T-helper 2 cell (primary cell): ENCODE measurements at places on chromosomes 4 and X.

- peak; percentile 1 for DNase-seq
Measured at GRCh38 chrX:76428243-76429130, 977 bp downstream of the MAGEE1 start.

DNA sequence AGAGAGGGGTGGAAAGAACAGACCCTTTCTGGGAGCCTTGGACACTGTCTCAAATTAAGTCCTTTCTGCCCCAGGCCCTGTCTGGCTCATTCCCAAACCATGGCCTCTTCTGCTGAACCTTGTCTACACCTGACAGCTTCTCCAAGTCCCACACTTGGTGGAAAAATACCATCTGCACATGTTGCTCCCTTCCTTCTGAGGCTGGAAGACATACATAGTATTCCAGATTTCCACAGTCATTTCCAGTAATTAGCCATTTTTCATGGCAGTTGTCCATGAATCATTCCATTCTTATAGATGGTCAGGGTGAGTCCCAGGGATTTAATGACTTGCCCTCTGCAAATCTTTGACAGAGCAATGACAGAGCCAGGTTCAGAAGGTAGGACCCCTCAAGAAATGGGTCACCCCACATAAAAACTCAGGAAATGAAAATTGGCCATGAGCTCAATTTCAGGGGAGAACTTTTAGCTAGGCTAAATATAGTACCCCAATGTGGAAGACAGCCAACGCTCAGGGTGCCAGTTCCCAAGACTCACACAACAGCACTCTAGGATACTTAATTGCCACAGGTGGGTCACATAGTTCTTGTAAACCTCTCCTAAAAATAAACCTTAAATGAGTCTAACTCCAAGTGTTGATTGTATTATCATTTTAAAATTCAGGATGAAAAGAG, 16.2 kb upstream of the DAPP1 start:
- DNase-seq: no peak

- DNase-seq: no peak
Measured at GRCh38 chrX:22577181-22577580, 304.5 kb downstream of the CBLL2 start.

GRCh38 chr4:78092850-78093249, 35.7 kb downstream of the FRAS1 start:
- no peak for DNase-seq

- DNase-seq: no peak
Measured at GRCh38 chrX:85994228-85994627, 53.1 kb downstream of the CHM start.

GRCh38 chr4:110668463-110669235, 45.8 kb upstream of the PITX2 start:
- DNase-seq: no peak

DNA sequence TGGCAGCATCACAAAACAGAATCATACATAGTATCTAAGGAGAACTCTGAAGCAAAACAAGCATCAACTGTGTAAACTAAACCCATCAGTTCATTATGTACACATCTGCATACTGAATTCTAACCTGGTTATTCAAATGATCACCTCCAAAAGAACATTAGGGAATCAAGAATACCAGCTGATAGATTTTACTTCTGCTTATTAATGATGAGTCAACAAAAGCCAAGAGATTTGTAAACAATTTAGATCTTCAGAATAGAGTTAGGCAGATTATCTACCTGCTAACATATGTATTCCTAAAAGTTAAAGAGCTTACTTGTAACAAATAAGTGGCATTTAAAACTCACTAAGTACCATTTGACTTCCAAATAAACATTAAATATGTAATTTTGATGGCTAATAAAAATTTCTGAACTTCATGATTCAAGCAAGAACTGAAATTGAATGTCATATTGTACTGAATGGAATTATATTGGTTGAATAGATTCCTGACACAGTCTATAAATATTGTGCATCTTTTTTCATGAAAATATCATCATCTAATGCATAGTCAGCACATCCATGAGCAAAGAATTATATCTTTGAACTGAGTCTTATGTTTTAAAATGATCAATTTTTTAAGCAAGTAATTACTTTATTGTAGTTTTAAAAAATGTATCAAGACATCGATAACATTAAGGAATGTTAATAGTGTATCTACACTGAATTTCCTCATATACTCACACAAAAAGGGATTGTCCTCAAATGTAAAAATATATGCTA, 470.5 kb downstream of the GRXCR1 start:
- no peak for DNase-seq

DNA sequence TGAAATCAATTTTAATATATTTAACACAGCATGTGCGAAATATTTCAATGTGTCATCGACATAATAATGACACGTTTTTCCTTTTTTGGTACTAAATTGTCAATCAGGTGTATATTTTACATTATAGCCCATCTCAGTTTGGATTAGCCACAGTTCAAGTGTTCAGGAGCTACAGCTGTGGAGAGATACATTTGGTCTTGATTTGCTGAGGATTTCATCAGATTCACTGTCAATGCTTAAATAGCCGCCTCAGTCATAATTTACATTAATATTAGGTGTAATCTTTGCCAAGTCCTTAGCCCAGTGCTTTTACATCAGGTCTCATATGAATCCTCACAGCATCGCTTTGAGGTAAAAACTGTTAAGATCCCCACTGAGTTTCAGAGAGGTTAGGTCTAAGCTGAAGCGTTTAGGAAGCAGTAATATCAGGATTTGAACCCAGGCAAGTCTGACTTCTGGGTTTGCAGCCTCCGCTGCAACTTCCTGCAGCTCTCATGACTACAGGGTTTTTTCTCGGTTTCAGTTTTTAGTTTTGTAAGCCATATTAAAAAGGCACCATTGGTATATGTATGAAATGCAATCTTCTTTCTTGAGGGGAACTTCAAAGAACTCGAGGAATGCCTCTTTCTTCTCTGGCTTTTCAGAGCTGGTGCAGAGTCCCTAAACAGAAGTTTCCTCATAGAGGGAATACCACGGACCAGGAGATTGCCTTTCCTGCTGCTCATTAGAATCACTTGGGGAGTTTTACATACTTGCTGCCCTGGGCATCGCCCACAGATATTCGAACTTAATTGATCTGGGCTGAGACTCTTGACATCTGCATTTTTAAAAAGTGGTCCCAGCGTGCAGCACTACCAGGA, 6.4 kb downstream of the MTM1 start:
- DNase-seq: no peak

GRCh38 chr4:82898322-82899243, 2.0 kb upstream of the THAP9 start:
- peak; percentile 9 for DNase-seq

GRCh38 chr4:535181-535923, 36.3 kb downstream of the PIGG start:
- no peak for DNase-seq

DNA sequence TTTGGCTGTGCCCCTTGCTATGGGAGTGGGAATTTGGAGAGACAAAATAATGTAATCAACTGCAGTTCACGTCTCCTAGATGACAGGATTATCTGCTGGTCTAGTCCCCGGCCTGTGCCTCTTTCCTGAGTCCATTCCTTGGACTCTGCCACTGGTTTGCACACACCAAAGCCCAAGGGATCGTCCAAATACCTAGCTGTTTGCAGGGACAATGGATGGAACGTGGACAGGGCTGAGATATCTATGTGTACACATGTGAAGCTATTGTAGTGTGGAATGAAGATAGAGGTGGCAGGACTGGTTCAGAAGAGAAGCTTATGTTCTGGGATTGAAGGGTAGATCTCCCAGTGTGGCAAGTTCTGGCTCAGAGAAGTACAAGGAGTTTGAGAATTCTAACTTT, 198.3 kb upstream of the PITX2 start:
- DNase-seq: no peak

DNA sequence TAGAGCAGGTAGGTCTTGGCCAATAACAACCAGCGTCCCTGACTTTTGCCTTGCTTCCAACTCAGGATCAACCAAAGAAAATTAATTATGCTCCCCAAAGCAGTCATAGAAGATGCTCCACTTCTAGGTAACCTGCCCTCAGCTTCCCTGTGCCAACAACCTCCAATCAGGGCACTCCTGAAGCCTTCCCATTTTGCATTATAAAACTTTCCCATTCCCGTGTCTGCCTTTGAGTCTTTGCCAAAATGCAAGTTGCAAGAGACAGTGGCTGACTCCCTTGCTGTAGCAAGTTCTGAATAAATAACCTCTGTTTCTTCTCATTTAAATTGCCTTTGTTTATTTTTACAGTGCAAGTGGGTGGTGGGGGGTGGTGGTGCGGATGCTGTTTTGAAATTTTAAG, 418.0 kb downstream of the PACRGL start:
- no peak for DNase-seq

GRCh38 chr4:187364401-187364800, 631.2 kb upstream of the ZFP42 start:
- DNase-seq: no peak

DNA sequence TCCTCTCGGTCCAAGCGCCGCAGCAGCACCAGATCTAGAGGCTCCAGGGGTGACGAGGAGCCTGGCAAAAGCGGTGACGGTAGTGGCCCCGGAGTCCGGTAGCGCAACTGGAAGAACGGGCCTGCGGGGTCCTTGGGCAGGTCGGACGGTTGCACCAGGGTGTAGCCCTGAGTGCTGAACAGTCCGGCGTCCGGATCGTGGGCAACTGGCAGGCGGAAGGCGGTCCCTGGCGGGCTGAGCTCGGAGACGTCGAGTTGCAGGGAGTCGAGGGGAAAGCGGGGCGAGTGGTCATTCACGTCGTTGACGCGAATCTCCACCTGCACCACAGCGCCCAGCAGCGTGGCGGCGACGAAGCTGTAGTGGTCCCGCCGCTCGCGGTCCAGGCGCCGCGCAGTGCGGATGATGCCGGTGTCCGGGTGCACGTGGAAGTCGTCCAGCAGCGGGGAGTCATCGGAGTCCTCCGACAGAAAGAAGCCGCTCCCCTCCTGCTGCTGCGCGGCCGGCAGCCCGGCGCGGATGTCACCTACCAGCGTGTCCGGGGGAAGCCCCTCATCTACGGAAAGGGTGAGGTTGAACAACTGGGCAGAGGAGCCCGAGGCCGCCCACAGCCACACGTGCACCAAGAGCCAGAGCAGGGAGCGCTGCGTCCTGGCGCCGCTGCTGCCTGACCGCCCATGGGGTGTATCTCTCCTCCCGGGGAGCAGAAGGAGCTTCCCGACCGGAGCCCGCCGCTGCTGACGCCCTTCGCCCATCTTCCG, 837 bp downstream of the DCHS2 start:
- no peak for DNase-seq

- DNase-seq: no peak
Measured at GRCh38 chr4:102196221-102196620, 149.1 kb downstream of the SLC39A8 start.

DNA sequence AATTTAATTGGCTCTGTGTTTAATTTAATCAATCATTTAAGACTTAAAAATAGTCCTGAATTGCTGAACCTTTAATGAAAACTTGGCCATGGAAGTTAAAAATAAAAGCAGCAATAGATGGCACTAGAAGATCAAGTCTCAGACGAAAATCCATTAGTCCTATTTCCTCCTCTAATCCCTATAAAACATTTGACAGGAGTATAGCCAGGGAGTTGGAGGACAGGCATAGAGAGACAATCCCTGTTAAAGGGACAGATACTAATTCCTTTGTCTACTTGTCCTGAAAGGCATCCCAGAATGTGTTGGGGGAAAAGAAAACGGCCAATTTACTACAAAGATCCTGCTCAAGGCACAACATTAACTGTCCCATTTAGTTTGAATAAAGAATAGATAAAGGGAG, 276.3 kb upstream of the TACR3 start:
- DNase-seq: no peak

- no peak for DNase-seq
Measured at GRCh38 chr4:23614284-23614892, 275.5 kb downstream of the PPARGC1A start.

DNA sequence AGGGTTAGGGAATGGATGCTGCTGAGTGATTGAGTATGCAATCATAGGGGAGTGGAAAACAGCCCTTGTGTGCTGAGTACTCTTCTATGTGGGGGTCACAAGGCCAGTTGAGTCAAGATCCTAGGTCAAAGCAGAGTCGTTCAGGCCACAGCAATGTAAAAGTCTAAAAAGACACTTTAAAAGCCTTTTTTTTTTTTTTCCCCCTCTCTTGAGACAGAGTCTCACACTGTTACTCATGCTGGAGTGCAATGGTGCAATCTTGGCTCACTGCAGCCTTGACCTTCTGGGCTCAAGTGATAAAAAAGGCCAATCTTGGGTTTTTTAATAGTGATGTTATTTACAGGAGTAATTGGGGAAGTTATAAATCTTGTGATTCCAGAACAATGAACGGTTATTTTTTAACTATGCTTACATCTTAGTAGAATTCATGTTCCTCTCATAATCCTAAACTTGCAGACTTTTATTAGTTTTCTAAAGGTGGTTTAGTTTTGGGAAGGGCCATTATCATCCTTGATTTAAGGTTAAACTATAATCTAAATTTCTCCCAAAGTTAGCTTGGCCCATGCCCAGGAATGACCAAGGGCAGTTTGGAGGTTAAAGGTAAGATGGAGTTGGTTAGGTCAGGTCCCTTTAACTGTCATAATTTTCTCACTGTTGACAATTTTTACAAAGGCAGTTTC, 82.2 kb upstream of the BMP2K start:
- no peak for DNase-seq
